WTC11 (cell line): ENCODE measurements at places on chromosomes 2 and 18.

DNA sequence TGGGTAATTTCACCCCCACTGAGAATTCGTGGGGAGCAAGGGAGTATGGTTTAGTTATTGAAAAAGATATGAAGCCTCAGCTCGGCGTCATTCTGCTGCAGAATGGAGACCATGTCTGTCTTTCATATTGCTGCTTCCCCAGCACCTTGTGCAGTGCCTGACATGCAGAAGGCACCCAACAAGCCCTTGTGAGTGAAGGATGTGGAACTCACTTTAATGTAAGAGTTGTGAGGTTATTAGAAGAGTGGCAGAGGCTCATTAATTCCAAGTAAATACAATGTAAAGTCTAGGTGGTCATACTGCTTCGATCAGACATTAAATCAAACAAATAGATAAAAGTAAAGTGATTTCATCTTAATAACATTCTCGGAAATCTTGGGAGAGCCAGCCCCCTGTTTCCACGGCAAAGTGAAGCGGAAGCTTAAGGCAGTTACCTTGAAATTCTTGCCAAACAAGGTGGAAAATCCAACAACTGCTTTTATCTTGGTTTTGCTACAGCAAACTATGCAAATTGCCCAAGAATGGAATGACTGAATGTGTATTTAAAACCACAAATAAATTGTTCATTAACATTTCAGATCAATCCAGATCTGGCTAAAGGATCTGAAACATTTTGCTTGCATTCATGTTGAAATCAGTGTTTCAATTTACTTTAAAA lies 9.6 kb downstream of the CFAP221 start:
- no peak for DNase-seq

DNA sequence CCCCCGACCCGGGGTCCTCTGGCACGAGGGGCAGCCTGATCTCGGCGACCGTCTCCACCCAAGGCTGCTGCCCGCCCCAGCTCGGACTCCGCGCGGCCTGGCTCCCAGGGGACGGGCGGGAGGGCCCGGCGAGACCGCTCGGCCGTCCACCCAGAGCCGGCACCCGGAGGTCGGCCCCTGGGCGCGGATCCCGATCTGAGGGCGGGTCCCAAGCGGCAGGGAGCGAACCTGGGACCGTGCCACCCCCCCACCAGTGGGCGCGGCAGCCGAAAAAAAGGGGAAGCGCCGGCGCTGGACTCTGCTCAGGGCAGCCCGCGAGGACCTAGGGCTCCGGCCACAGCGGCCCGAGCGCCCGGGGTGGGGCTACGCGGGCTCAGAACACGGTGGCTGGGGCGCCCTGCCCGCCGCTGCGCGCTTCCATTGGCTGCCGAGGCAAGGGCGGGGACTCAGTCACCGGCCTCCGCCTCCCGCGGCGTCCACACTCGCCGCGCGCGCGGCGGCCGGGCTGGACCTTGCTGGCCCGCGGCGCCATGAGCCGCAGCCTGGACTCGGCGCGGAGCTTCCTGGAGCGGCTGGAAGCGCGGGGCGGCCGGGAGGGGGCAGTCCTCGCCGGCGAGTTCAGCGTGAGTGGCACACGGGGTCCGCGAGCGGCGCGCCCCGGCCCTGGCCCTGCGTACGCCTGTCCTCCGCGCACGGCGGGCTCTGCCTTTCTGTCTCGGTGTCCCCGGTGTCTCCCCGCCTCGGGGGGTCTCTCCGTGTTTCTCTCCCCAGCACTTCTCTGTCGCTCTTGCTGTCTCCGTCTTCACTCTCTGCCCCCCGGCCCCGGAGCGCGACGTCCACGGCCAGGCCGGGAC lies at the start of gene PTPN18:
Gene PTPN18 (plus strand): TSS at position 479 of the 854 bp plus-strand sequence. CDS start 52 bp downstream, at position 531.
- DNase-seq = peak; percentile 59

DNA sequence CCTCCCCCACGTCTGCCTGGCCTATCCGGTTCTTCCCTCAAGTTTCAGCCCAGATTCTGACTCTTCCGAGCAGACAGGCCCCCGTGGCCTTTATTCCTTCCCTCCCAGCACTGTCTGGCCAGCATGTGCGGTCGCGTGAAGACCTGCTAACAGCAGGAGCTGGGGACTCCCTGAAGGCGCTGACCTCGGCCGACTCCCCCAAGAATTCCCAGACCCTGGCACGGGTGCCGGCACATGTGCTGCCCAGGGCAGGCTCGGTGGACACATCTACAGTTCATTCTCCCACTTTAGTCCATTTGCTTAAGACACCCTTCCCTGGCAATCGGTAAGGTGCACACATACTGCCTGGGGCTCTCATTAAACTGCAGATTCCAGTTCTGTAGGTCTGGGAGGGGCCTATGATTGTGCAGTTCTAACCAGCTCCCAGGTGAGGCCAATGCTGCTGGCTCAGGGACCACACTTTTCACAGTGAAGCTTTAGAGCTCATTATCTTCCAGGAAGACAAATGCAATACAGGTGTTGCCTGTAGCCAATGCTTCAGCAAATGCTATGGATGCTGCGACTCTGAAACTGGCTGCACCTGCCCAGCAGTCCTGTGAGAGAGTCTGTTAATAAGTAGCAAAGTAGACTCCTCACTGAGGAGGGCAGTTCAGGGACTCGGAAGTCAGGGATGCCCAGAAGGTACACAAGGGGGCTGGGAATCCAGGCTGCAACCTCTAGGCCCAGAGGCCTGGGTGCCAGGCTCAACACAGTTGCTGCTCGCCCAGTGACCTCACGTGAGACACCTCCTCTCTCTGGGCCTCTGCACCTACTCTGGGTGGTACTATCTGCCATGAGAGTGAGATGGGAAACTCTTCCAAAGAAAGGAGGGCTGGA lies 45.4 kb upstream of the TAF1B start:
- no peak for DNase-seq

DNA sequence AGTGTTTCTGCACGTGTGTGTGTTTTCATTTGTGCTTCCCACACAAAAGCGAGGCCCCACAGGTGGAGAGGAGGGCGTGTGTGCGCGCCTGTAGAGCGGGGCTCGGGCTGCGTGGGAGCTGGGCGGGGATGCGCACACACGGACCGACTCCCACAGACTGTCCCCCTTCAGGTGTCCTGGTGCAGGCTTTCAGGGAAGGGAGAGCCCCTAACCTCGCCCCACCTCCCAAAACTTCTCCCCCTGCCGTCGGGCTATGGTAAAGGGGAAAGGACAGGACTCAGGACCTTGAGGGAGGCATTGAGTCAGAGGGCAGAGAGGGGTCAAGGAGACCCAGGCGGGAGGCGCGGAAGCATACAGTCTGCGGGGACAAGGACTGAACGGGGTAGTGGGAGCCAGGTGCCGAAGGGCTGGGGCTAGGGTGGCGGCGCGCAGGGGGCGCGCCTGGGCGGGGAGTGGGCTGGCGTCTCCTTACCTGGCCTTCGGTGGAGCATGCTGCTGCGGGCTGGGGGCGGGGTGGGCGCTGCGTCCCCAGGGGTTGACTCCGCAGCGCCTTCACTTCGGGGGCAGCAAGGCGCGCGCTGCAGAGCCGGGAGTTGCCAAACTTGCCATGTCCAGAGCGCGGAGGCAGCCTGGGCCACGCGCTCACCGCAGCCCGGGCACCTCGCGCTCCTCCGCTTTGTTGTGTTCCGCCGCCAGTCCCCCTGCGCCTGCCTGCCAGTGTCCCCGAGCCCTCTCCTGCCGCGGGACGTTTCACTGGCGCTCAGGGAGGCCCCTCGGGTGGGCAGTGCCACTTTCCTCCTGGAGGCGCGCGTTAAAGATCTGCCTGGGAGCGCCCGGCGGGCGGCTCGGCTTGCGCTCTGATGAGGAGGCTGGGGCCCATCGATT lies 302.0 kb downstream of the NCKAP5 start:
- DNase-seq = peak; percentile 76

DNA sequence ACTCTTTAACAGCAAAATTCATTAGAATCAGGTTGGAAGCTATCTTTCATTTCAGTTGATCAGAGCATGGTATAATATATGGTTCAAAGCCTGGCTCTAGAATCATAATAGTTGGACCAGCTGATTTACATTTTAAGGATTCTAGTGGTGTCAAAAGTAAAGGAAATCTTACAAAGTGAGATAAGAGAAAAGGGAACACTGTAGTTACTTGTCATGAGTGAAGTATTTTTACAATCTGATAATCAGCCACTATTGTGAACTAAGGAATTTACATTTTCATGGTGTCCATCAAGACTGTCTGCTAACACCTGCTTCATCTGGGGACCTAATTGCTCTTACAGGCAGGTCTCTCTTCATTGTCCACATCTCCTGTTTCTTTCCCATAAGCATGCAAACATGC lies 161.1 kb downstream of the SLC39A10 start:
- DNase-seq = no peak

GRCh38 chr2:31038385-31038784 lies 99.9 kb downstream of the GALNT14 start:
- peak; percentile 58 for DNase-seq

GRCh38 chr2:95350368-95350767 lies 52.1 kb upstream of the FAHD2A start:
- no peak for DNase-seq

DNA sequence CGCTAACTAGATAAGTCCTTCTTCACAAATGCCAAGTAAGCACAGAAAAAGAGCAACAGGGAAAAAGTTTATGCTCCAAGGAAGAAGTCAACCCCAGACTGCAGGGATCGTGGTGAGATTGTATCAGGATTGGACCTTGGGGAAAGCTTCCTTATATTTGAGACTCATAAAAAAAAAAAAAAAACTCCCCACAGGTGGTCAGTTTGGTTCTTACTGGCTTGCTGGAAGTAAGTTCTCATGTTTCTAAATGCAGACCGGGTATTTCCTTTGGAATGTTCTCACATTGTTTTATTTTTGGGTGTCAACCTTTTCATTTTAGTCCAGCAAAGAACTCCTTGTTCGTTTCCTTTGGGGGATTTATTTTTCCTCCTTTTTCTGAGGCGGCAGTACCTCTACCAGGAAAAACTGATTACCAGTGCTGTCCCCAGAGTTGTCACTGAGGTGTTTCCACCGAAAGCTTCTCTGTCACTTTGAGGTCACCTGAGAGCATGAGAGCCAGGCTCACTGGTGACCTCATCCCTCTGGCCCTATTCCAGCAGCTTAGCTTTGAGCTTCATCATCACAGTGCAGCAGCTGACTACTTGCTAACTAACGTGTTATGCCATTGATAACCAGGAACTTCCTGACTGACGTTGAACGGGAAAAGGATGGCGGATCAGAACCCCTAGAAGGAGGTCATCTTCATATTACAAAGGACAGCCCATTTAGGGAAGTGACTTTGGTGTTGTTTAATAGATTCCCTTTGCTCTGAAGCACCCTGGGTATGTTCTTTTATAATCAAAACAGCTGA lies 16.8 kb upstream of the ATP8B1 start:
- no peak for DNase-seq

DNA sequence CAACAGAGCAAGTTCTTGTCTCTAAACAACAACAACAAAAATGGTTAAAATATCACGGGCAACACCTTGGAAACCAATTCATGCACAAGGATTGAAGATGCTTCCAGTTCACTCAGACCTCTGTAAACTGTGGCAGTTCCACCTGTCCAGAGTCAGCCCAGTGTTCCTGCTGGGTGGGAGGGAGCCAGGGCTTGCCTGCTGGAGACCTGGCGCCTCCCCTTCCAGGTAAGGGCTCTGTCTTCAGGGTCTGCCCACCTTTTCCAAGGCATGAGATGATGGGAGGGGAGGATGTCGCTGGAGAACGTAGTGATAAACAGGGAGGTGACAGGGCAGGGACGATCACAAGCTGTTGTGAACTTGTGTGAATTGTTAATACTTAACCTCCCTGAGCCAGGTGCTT lies 9.8 kb upstream of the GPC1 start:
- DNase-seq = no peak

DNA sequence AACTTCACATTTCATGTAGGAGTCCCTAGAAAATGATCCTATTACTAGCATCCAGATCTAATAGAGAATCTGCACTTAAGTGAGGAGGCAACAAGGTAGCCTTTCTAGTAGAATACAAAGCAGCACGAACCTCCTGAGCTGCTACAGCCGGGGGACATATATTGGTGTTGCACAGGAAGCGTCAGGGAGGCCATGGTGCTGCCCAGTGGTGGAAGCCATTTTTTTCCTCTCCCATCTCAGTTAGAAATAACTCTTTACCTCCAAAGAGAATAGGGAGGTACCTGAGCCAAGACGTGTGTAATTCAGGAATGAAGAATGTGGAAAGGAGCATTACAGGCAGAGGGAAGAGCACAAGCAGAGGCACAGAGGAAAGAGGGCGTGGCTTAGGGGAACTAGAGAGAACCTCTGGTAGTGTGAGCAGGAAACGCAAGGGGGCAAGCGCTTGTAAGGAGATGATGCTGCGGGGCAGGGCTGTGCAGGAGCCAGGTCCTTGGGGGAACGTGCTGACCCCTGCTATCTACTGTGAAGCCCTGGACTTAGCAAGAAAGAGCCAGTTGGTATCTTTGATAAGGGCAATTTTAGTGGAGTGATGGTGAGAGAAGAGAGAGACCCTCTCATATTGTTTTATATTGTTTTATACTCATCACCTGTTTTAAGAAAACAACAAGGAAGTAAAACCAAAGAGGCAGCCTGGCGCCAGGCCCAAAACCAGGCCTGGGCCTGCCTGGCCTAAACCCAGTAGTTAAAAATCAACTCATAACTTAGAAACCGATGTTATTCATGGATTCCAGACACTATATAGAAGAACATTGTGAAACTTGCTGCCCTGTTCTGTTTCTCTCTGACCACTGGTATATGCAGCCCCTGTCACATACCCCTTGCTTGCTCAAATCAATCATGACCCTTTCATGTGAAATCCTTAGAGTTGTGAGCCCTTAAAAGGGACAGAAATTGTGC lies 50.0 kb upstream of the TTC39C start:
- no peak for DNase-seq

GRCh38 chr2:227473122-227473461 lies 1.1 kb downstream of the AGFG1 start:
- DNase-seq = no peak

GRCh38 chr18:60017371-60017770 lies 117.6 kb downstream of the PMAIP1 start:
- no peak for DNase-seq

- DNase-seq = no peak
These were observed 525.0 kb downstream of the ZEB2 start for GRCh38 chr2:143994961-143995360.

DNA sequence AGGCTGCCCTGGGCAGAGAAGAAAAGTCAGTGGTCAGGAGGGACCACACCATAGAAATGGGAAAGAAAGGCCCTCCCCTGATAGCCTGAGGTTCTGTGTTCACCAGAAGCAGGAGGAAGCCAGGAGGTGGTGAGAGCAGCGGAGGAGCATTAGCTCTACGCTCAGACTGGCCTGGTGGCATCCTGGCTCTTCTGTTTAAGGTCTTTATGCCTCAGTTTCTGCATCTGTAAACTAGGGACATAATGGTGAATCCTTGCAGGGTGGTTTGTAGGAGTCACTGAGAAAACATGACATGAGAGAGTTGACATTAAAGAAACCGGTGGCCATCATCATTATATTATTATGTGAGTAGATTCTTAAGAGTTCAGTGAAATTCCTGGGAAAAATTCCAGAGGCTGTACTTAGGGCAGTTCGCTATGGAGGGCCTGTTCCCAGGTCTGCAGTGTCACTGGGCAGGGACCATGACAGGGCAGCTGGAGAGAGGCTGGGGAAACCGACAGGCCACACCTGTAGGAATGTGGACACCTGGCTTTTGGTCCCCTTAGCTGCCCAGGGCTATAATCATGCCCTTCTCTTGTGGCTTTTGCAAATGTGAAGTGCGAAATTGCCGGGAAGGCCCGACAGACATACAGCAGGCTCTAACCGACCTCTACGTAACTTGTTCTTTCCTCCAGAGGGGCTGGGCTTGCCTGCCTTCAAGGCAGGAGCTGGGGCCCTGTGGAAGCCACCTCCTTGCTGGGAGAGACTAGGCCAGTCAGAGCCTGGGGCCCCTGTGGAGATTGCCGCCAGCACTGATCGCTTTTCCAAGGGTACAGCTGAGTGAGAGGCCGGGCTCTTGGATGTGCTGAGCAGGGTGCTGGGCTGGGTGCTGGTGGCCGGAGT lies 31.0 kb downstream of the GLI2 start:
- DNase-seq = peak; percentile 29

GRCh38 chr2:232580648-232580981 lies 30.1 kb downstream of the EIF4E2 start:
- DNase-seq = no peak

- no peak for DNase-seq
These were observed 67.2 kb downstream of the POLR1A start for GRCh38 chr2:86038291-86039081.
